Femur (tissue), 1 donor: ENCODE measurements at places on chromosomes 2 and 18.

DNA sequence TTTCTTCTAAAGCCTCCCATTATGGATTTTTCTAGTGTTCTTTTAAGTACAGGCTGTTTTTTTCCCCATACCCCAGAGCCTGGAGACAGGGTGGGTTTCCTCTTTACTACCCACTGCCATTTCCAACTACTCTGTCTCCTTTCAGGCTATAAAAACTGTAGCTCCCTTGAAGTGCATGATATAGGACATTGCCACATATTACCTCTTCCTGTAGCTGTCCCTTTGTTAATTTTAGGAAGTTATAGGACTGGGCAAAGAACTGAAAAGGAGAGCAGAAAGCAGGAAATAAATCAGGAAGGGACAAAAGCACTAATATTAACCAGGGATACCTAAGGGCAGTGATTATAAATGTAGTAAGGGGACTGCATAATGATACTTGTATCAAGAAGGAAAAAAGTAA lies 54.1 kb downstream of the VIL1 start:
- DNase-seq, result no peak

DNA sequence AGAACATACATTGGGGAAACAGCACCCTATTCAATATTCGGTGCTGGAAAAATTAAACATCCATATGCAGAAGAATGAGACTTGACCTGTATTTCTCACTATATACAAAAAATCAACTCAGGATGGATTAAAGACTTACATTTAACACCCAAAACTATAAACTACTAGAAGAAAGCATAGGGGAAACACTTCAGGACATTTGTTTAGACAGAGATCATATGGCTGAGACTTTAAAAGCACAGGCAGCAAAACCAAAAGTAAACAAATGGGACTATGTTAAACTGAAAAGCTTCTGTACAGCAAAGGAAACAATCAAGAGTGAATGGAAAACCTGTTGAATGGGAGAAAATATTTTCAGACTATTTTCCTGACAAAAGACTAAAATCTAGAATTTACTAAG lies 1694.1 kb upstream of the CELF4 start:
- no peak for DNase-seq

DNA sequence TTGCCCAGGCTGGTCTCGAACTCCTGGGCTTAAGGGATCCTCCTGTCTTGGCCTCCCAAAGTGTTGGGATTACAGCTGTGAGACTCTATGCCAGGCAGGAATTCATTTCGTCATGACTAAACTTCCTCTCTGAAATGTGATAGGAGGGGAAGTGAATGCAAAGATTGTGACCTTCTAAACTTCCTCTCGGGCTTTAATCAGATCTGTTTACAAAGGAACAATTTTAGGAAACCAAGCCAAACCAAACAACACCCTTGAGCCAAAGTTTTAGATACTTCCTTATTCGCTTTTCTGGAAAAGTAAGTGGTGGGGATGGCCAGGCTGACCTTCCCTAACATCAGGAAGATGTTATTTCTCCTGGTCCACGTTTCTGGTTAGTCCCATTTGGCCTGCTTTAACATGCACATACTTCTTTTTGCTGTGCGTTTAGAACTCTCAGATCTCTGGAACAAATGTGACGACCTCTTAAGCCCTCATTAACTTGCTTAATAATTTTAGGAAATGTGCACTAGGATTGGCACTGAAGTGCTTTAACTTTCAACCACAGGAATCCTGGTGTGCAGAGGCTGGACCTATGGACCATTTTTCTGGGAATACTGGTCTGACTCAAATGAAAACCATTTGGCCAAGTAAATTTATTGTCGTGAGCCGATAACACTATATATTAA lies 33.2 kb upstream of the YES1 start:
- no peak for DNase-seq

GRCh38 chr18:46372670-46373069 lies 268.5 kb downstream of the HAUS1 start:
- DNase-seq, result no peak

- DNase-seq, result no peak
Measured at GRCh38 chr2:19538411-19538963, 180.1 kb upstream of the OSR1 start.

DNA sequence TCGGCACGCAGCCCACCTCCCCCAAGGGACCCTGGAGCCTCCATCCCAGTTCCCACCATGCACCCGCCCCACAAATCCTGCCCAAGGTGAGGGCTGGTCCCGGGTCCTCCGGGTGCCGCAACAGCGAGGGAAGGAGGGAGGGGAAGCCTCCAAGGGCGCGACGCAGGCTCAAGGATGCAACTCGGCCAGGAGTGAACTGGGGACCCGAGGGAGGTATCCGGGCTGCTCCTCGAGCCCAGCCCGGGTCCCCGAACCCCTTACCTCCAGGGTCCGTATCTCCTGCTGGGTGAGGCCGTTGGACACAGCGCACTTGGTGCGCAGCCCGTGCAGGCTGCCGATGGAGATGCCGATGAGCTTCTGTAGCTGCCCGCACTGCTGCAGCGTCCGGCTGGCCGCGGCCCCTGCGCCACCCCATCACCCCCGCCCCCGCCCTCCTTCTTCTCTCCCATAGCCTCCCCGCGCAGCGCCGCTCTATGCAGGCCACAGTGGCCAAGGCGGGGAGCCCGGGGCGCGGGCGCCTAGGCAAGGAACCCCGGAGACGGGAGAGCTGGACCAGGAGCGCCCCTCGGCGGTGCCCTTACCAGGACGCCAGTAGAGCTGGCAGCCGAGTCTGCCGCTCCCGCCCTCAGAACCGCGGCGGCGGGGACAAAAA lies 124.1 kb downstream of the ANKRD30BL start:
- DNase-seq, result peak; percentile 20

GRCh38 chr2:9991829-9992273 lies 40.4 kb downstream of the GRHL1 start:
- no peak for DNase-seq

DNA sequence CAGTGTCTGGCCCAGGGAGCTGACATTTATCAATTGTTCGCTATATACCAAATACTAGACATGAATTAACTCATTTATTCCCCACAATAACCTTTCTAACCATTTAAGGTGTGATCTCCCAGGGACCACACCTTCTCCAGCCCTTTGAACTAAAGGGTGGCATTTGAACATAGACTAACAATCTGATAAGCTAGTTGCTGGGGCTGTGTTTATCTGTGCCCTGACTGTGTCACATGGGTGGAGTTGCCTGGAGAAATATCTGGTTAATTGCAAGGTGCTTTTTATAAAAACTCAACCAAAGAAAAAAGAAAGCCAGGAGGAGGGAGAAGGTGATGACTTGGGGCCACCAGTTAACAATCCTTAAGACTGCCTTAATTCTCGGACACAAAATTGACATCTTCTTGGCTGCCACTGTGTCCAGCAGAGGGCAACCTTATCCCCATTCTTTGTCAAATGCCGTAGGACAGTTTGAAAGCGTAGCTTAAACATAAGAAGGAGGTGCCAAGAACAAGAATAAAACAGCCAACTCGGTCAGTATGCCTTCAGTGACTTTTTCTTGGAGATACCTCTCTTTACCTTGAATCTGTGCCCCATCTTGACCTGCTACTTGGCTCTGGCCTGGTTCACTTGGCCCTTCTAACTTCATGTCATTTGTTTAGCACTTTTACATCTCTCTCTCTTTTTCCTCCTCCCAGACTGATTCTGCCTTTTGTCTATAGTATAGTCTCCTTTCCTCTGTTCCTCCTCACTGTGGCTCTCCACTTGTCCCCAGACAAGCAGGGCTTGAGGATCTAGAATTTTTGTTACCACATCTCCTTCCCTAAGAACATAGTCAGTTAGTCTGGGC lies 183.4 kb downstream of the MYO3B start:
- DNase-seq, result peak; percentile 42

GRCh38 chr2:26302846-26303245 lies 43.1 kb upstream of the SELENOI start:
- DNase-seq, result no peak

DNA sequence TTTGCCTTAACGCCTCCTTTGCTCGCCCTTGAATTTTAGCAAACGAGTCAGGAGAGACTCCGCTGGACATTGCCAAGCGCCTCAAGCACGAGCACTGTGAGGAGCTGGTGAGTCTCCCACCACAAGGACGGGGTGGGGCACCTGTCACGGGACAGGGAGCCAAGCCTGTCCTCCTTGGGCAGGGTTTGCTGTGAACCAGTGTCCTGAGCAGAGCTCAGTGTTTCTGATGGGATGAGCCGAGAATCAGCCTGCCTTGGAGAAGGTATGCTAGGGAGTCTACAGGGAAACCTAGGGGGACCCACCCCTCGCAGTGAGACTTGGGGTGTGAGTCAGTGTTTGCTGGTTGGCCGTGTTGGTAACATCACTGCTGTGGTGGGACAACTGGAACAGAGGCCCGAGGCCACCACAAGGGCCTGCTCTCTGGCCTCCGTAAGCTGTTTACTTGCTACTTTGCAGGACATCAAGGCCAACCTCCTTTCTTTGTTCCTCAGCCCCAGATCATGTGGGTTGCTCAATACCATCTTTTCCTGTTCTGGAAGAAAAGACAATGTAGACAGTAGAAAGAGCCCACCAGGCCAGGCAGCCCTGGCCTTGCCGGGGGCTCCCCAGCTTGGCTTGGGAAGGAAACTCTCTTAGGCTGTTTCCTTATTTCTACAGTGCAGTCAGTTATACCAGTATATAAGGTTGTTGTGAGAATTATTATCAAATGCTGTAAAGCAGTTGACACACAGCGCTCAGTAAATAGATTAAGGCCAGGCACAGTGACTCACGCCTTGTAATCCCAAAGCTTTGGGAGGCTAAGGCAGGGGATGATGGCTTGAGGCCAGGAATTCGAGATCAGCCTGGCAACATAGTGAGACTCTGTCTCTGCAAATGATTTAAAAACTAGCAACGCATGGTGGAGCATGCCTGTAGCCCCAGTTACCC lies 42.4 kb downstream of the ITGB1BP1 start:
- no peak for DNase-seq

DNA sequence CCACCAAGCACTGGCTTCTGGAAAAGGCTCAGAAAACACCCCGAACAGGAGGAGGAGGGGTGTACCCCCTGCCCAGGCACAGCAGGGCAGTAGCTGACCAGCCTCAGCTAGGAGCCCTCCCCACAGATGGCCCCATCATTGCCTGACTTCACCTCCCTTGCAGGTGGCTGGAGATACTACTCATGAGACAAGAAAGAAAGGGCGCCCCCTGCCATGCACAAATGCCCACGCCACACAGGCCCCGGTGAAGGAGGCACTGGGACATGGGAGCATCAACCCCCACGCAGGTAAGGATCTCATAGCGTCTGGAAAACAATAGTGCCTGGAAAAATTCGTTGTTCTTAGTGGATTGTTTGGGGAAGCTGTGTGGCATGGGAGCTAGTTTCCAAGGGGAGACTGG lies 240.6 kb downstream of the TFCP2L1 start:
- DNase-seq, result no peak

- peak; percentile 71 for DNase-seq
Measured at GRCh38 chr2:204544961-204545860, at the start of gene PARD3B. Gene PARD3B, plus strand, starts transcription at chr2:204545475. Its CDS starts 525 bp downstream, at chr2:204546000.

GRCh38 chr2:15858466-15858865 lies 81.9 kb upstream of the MYCN start:
- DNase-seq, result no peak

- DNase-seq, result peak; percentile 26
Measured at GRCh38 chr18:4454537-4455112, 482 bp downstream of the DLGAP1 start.

GRCh38 chr2:208101716-208102631 lies 22.4 kb downstream of the CRYGD start:
- no peak for DNase-seq

GRCh38 chr2:237824085-237824484 lies 25.5 kb downstream of the RBM44 start:
- no peak for DNase-seq

GRCh38 chr2:39119732-39120520 lies 925 bp downstream of the SOS1 start:
- DNase-seq, result peak; percentile 64

GRCh38 chr2:100281521-100282438 lies 40.5 kb downstream of the LONRF2 start:
- no peak for DNase-seq

DNA sequence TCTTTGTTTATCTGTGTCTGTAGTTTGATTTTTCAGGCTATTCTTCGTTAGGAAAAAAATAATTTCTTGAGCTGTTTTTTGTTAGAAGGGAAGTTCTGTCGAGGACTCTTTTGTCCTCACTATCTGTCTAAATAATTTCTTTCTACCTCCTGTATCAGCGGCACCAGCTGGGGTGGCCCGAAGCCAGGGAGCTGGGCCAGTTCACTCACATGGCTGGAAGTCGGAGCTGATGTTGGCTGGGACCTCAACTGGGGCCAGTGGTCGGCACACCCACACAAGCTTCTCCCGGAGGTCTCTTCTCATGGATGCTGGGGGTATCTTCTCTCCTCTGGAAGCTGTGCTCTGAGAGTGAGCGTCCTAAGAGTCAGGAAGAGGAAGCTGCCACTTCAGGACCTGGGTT lies 8.0 kb upstream of the PDIA6 start:
- DNase-seq, result no peak

GRCh38 chr2:36492216-36492945 lies 105.6 kb downstream of the FEZ2 start:
- DNase-seq, result no peak

DNA sequence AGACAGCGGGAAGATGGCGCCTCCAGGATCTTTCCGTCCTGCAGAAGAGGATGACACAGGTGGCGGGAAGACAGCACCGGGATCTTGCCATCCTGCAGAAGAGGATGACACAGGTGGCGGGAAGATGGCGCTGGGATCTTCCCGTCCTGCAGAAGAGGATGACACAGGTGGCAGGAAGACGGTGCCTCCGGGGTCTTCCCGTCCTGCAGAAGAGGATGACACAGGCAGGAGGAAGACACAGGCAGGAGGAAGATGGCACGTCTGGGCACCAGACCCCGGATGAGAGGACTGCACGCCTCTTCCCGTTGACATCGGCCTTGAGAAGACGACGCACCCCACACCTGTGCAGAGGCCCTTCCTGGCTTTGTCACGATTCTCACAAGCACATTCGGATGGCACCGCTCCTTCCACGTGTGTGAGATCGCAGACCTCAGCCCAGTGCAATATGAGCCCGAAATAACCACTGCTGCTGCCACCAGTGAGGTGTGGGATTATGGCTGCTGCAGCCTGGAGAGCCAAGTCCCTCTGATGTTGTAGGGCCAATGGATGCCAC lies 79.4 kb upstream of the SNTG2 start:
- no peak for DNase-seq

DNA sequence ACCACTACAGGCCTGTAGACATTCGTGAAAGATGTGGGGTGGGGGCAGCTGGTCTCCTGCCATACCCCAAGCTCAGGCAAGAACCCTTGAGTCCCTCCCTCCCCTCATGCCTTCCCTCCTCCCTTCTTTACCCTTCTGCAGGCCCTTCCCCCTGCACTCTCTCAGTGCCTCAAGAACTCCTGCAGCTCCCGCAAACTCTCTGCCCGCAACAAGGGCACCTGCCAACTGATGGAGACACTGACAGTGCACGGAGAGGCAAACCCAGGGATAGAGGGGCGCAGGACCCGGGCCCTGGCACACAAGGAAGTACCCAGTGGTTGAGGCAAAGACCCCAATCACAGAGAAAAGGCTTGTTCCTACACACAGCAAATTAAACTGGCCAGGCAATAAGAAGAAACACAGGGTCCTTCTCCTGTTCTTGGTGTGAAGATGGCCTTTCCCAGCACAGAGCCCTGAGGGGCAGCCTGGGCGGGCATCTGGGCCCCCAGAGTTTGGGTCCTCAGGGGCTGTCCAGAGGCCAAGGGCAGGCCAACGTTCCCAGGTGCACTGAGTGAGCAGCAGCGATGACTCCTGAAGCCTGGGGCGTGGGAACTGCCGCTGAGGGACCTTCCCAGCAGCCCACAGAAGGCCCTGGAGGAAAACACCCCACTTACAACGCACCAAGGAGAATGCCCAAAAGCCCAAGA lies 1.6 kb downstream of the TEKT4 start:
- DNase-seq, result no peak

GRCh38 chr2:102138331-102138730 lies 4.2 kb upstream of the IL1R1 start:
- DNase-seq, result no peak

GRCh38 chr18:10405014-10405493 lies 49.4 kb upstream of the APCDD1 start:
- DNase-seq, result no peak
